Erythroblast (primary cell): ENCODE measurements at places on chromosomes 12 and 14.

DNA sequence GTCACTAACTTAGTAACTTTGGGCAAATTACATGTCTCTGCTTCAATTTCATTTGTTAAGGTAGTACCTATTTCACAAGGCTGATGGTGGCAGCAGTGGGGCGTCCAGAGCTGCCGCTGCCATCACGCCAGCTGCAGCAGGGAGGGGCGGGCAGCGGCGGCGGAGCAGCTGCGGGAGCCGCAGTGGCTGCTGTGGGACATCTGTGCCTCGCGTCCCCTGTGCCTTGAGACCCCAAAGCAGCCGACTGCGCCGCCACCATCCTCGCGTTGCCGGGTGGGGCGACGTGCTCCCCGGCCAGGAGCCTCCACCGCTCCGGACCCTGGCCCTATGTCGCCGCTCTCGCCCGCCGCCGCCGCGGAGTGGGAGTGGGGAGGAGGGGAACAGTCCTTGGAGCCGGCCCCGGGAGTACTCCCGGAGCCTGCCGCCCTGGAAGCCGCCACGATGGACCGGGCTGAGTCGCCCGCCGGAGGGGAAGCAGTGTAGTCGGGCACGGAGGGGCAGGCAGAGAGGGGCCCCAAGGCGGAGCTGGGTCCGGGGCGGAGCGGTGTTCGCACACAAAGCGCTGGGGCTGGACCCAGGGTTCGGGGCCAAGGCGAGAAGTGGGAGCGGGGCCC, 51.4 kb downstream of the A2M start:
- DNase-seq, result peak; percentile 46

GRCh38 chr12:93699271-93700145, 22.3 kb downstream of the CRADD start:
- no peak for DNase-seq

- DNase-seq, result no peak
Measured at GRCh38 chr12:103909811-103910210, 20.4 kb upstream of the HSP90B1 start.

DNA sequence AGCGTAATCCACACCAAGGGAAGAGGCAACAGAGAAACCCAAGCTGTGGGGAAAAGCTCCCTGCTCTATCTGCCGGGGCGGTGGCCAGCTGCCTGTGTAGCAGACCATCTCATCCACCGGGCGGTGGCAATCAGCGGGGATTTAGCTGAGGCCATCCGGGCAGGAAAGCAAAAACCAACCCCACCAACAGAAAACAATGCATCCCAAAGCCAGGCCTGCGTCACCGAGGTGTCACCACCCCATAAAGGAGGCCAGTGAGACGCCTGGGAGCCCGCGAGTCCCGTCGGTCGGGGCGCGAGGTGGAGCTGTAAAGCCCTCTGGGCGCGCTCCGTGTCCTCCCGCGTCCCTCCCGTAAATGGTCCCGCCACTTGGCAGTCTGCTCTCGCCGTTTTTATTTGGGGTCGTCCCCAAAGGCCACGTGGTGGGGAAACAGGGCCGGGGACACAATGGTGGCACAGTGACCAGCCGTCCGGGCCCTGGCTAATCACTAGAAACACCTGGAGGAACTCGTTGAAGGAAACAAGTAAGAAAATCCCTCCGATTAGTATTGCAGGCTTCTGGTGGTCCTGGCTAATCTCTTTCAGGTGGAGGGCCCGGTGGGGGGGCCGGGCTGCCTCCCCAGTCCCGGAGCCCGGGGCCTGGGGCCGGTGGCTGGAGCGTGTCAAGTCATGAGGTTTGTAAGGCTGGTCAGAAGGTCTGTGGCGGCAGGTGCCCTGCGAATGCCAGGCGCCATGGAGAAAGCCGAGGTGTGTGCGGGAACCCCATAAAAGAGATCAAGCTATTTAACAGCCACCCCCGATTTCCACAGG, 94.7 kb upstream of the GSC start:
- DNase-seq, result no peak

GRCh38 chr12:99099786-99100185, 454.7 kb downstream of the APAF1 start:
- DNase-seq, result no peak

GRCh38 chr14:57412341-57412740, 22.0 kb downstream of the NAA30 start:
- DNase-seq, result no peak

DNA sequence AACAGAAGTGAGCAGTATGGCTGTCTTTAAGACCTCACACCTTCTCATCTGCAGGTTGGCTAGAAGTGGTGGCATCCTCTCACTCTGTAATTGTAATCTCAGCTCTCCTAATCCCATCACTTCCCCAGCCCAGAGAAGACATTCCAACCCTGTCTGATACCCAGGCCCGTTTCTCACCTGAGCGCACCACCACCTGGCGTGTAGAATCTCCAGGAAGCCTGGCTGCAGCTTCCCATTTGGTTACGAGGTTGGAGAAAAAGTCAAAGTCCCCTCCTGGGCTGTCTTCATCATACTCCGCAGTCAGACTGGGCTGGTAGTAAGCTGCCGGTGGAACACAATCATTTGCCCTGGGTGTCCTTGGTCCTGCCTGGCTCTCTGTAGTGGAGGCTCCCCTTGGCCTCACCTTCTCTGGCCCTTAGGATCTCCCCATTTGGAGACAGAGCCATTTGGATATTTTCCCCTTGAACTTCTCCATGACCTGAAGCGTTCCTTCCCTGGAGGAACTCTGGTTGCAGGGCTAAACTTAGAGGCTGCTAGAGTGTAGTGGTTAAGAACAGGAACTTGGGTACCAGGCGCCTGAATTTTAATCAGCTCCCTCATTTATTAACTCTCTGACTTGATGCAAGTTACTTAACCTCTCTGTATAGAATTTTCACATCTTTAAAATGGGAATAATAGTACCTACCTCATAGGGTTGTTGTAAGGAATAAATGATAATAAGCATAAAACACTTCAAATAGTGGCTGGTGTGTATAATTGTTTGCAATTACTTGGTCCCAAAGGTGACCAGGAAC, 1.8 kb downstream of the SDR39U1 start:
- no peak for DNase-seq

GRCh38 chr14:100107236-100107635, 42.0 kb downstream of the EVL start:
- DNase-seq, result no peak

GRCh38 chr14:52891800-52892199, 59.0 kb downstream of the FERMT2 start:
- DNase-seq, result no peak

DNA sequence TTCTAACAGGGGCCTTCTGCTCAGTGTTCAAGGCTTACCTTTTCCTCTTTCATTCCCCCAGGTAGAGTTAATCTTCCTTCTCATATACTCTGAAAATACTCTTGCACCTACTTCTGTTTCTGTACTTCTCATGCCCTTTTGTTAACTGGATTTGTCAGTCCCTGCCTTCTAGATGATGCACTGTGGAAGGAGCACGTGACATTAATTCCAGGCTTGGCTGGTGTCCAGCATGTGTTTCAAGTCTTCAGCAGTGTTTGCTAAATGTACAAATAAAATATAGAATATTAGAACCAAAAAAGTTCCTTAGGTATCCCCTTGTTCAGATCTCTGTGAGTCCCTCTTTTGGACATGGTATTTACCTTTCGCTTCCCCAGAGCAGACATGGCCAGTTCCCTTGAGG, 27.9 kb upstream of the EVL start:
- no peak for DNase-seq

GRCh38 chr12:46702581-46703344, 123.0 kb downstream of the SLC38A4 start:
- DNase-seq, result no peak

DNA sequence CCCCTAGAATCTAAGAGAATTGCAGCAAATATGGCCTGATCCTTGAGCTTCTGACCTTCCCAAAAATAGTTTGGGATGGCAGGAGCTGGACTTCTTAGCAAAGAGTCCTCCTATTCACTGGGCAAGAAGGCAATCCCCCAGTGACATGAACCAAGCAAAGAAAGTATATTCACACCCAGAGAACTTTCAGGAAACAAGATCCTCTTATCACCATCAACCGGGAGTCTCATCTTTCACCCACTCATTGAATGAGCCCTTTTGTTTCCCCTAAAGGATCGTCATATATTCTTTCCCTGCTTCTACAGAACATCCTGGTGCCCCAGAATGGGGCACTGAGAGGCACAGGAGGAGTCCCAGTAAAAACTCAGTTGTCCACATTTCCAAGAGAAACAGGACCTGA, 19.7 kb downstream of the SPTB start:
- DNase-seq, result peak; percentile 34

- no peak for DNase-seq
Measured at GRCh38 chr12:42985506-42985905, 396.0 kb upstream of the PRICKLE1 start.

- DNase-seq, result no peak
Measured at GRCh38 chr14:51463461-51463860, 188.2 kb upstream of the FRMD6 start.

GRCh38 chr12:48286665-48287064, 64.1 kb downstream of the ZNF641 start:
- peak; percentile 26 for DNase-seq

GRCh38 chr12:16472631-16473030, 125.2 kb downstream of the MGST1 start:
- DNase-seq, result no peak

GRCh38 chr12:74105434-74105833, 432.2 kb upstream of the ATXN7L3B start:
- DNase-seq, result no peak

DNA sequence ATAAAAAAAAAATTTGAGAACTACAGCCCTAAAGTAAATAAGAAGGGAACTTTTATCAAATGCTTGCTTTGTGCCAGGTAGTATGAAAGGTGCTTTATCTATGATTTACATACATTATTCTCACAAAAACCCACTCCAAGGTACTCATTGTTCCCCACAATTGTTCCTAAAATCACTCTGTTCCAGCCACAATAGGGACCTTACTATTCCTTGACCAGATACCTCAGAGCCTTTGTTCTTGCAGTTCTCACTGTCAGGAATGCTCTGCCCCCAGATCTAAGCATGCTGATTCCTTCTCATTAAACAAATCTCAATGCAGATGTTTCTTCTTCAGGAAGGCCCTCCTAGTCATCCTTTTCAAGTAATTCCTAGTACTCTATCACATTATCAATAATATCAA, 60.2 kb downstream of the PPP1R12A start:
- DNase-seq, result no peak

DNA sequence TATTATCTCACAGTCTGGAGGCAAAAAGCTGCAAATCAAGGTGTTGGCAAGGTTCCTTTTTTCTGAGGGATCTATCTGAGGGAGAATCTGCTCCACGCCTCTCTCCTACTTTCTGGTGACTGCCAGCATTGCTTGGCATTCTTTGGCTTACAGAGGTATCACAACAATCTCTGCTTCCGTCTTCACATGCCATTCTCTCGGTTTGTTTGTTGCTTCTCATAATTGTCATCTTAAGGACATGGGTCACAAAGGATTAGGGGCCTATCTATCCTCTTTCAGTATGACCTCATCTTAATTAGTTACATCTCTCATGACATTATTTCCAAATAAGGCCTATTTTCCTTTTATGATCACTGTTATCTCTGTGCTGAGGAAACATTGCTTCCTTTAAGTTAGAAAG, 345.0 kb downstream of the FOXG1 start:
- DNase-seq, result no peak

DNA sequence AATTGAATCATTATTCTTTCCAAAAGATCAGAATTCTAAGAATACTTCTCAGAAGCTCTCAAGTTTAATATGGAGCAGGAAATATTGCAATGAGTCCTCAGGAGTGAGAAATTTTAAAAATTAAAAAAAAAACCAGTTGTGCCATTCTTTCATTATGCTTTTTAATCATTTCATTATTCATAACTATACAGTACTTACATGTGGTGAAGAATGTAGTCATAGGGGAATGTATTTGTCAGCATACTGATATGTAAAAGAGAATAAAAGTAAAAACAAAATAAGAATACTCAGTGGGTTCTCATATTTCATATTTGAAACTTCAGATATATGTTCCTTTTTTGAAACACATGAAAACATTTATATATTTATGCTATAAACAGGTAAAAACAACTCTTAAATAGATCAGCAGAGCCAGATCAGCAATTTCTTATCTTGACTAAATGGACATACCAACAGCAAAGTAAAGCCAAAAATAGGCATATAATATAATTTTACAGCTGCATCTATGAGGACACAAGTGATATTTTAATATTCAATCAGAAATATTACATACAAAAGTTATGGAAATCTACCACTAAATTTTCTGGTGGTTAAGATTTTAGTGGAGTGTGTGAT, 19.9 kb upstream of the MBIP start:
- no peak for DNase-seq
